ENCODE measurements at places on chromosomes 7 and 10.

GRCh38 chr7:25884265-25884828, 267.7 kb upstream of the NFE2L3 start:
- no peak for DNase-seq

GRCh38 chr10:132632851-132633684, 95.5 kb downstream of the INPP5A start:
- DNase-seq = no peak

- DNase-seq = no peak
Measured at GRCh38 chr10:112815269-112816032, 134.6 kb upstream of the TCF7L2 start.

DNA sequence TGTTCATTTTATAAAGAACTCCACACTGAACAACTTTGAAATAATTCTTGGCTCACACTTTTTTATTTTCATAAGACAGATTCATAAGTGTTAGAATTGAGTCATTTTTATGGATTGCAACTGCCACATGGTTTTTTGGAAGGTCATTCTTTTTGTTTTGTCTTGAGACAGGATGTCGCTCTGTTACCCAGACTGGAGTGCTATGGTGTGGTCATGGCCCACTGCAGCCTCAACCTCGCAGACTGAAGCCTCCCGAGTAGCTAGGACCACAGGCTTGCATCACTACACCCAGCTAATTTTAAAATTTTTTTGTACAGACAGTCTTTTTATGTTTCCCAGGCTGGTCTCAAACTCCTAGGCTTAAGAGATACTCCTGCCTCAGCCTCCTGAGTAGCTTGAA, 20.3 kb downstream of the BMS1 start:
- no peak for DNase-seq

GRCh38 chr7:50538478-50538877, 26.7 kb downstream of the DDC start:
- DNase-seq = no peak

DNA sequence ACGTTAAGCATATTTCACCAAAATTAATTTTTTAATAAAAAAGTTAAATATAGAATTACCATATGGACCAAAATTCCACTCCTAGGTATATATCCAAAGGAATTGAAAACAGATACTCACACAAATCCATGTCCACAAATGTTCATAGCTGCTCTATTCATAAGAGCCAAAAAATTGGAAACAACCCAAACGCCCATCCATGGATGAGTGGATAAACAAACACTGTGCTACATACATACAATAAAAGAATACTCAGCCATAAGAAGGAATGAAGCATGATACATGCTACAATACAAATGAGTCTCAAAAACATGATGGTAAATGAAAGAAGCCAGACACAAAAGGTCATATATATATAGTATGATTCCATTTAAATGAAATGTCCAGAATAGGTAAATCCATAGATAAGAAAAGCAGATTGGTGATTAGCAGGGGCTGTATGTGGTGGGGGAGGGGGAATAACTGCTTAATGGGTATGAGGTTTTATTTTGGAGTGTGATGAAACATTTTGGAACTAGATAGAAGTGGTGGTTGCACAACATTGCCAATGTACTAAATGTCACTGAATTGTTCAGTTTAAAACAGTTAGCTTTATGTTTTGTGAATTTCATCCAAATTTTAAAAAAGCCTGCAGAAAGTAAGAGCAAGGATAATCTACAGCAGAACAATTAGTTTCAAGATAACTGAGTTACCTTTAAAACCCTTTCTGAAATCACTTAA, 101.2 kb upstream of the EFCAB10 start:
- no peak for DNase-seq

DNA sequence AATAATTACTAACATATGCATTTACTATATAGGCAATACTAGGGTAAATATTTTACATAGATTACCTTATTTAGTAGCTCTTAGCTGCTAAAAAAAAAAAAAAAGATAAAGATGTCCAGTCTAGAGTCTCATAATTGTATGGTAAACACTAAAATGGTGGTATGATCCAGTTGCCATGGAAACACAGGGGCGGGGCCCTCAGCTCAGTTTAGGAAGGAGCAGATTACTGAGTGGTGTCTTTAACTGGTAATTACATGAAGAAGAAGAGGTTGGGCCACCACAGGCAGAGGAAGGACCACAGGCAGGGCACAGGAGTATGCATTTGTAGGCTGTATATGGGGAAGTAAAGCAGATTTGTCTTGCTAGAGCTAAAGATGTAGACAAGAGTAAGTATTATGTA, 43.7 kb downstream of the ITGB8 start:
- no peak for DNase-seq

DNA sequence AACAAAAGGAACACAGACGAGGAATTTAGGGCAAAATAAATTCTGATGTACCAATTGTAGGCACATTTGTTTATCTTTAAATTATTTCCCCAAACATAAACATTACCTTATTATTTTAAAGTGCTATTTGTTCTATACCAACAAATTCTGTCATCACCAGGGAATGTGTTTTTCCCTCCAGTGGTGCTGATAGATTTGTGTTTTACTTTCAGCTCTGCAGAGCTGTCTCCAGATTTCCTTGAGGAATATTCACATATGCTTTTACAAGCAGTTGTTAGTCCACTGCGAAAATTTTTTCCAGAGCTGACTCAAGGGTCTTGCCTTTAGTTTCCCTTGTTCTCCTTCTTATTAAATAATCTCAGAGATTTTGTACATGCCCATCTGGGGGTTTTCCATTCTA, 362.8 kb downstream of the PHF14 start:
- DNase-seq = no peak

GRCh38 chr7:100090527-100091410, 2.0 kb downstream of the COPS6 start:
- DNase-seq = no peak

- no peak for DNase-seq
Measured at GRCh38 chr7:108202743-108203142, 72.6 kb upstream of the LAMB4 start.

DNA sequence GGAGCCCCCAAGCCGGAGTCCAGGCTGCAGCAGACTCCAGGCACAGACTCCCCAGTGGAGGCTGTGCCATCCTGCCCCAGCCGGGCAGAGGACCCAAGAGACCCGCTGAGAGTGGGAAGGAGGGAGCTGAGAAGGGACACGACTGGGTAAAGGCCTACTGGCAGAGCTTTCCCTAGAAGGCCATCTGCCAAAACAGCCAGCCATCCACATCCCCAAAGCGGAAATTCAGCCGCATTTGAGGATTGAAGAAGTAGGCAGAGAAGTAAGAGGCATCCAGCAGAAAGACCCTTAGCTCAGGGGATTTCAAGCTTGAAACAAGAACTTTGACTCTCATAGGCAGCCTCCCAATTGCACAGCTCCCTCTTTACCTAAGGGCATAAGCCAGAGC, 857 bp downstream of the CPXM2 start:
- DNase-seq = no peak

- DNase-seq = no peak
Measured at GRCh38 chr10:62585211-62585775, 211.1 kb downstream of the ZNF365 start.

DNA sequence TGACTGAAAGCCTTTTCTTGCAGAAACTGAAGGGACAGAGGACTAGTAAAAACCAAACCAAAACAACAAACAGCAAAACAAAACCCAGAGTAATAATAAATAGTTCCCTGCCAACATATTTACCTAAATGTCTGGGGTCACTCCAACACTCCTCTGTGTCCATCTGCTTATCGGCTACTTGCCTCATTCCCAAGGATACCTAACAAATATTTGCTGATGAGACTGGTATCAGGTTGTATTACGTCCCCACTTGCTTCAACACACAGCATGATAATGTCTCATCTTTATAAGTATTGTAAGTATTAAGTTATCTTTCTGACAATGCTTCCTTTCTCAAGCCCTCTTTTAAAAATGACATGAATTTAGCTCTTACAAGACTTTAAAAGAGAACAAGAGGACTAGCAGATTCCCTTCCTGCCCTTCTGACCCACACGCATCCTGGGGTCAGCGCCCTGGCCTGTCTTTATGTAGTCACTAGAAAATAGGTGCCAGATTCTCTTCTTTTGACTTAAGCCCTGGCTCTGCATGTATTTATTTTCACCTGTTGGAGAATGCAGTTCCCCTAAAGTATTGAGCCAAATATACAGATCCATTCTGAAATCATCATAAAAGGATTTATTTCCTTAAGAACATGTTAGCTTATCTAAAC, 110.2 kb downstream of the SEM1 start:
- no peak for DNase-seq

DNA sequence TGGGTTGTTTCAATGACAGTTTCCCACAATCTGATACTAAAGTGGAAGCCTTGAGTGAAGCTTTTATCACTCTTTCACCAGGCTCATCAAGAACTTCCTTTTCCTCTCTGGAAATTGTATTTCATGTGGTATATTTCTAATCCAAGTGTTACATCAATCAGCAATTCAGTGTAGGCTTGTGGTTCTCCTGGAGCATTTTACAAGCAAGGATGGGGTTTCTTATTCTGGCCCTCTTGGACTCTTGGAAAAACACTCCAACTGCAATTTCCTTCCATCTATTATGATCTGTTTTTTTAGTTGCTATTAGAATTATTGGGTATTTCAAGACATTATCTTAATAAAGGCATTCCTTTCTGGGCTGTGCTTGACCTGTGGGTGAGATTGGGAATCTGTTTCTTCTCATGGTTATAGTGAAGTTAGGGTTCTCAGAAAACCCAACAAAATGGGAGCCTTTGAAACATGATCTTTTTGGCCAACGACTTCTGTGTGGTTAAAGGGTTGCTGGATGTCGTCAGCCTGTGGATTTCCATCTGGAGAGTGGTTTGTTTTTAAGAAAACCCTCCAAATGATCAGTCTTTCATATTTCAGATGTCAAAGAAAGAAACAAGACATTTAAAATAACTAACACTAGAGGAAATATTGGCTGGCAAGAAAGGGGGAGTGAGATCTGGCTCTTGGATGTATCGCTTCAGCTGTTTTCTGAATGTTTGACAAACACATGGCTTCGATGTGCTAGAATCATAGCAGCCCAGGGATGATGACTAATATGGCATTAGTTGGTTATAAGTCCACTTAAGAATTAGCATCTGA, 540.2 kb downstream of the LRMDA start:
- DNase-seq = no peak

DNA sequence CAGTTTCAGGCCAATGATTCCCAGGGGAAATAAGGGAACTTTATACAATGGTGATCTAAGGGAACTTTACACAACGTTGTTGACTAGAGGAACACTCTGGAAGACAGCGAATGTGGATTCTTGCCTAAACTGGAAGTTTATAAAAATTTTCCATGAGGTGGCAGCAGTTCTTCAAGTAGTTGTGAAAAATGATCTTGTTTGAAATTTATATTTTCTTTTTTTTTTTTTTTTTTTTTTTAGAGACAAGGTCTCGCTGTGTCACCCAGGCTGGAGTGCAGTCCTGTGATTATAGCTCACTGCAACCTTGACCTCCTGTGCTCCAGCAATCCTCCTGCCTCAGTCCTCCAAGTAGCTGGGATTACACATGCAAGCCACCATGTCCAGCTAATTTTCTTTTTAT, 32.1 kb upstream of the GTF2I start:
- no peak for DNase-seq

GRCh38 chr7:44665531-44666213, 59.2 kb downstream of the OGDH start:
- DNase-seq = no peak

DNA sequence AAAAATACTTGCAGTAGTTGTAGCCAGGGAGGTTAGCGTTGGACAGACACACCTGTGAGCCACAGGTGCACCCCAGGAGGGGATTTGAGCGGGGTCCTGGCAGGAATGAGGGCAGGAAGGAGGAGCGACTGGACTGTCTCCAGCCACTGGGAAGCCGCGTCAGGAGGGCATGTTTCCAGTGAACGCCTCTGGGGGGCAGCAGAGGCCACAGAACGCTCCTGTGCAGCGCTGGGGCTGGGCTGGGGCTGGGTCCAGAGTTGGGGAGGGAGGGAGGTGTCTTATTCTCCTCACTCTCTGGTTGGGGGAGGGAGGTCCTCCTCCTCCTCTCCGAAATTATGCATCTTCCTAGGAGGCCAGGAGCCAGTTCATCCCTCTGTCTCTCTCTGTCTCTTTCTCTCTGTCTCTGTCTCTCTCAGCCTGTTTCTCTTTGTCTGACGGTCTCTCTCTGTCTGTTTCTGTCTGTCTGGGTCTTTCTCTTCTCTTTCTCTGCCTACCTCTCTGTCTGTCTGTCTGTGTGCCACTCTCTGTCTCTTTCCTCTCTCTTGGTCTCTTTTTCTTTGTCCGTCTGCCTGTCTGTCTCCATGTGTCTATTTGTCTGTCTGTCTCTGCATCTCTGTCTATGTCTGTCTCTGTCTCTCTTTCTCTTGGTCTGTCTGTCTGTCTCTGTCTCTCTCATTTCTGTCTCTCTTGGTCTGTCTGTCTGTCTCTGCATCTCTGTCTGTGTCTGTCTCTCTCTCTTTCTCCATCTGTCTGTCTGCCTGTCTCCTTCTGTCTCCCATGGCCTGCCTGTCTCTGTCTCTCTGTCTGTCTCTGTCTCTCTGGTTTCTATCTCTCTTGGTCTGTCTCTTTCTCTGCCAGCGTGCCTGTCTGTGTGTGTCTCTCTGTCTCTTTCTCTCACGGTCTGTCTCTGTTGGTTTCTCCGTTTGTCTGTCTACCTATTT, 9.9 kb upstream of the PSMG3 start:
- peak; percentile 72 for DNase-seq

- no peak for DNase-seq
Measured at GRCh38 chr10:124366825-124367224, 51.9 kb downstream of the OAT start.

DNA sequence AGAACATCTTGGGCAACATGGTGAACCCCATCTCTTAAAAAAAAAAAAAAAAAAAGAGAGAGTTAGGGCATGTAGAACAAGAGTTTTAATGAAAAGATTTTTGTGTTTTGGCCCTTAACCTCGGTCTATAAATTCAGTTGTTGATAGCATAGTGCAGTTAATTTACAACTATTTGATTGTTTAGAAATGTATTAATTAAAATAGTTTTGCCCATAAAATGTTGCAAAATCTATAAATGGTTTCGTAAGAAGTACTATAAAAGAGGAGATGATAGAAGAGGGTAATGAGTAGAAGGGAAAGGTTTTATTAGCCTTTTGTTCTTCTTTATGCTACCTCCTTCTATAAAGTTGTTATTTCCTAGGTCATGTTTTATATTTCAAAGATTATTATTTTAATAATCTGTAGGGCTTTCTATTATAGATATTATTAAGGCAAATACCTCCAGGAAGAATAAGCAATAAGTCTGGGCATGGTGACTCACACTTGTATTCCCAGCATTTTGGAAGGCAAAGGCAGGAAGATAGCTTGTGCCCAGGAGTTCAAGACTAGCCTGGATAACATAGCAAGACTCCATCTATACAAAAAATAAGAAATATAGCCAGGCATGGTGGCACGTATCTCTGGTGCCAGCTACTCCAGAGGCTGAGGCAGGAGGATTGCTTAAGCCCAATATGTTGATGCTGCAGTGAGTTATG, 73.3 kb downstream of the MCU start:
- no peak for DNase-seq

GRCh38 chr7:36670585-36671431, 53.5 kb downstream of the AOAH start:
- peak; percentile 60 for DNase-seq

GRCh38 chr10:123512901-123513775, 153.0 kb upstream of the GPR26 start:
- no peak for DNase-seq
